ENCODE measurements at places on chromosomes 3 and 15.

- DNase-seq, result no peak
Observed at GRCh38 chr15:100715571-100716455, 113.4 kb downstream of the ASB7 start.

- no peak for DNase-seq
Observed at GRCh38 chr15:26686547-26687187, 86.2 kb downstream of the GABRB3 start.

DNA sequence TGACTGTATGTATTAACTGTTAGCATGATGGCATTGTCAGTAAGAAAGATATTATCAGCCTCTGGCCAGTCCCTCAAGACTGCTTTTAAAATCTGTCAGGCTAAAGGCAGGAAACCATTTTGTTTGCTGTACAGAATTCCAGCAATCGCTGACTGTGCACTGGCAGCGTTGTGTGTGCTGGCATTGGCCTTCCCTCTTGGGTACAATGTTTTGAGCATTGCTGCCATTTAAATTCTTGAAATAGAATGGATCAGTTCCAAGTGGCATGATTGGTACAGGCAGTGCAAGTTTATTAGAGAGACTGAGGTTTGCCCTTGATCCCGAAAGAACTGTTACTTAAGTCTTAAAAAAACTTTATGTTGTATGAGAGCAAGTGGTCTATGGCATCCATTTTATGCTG, 788.7 kb downstream of the OTOL1 start:
- no peak for DNase-seq

GRCh38 chr15:63006032-63006878, 36.3 kb upstream of the TPM1 start:
- DNase-seq, result no peak

DNA sequence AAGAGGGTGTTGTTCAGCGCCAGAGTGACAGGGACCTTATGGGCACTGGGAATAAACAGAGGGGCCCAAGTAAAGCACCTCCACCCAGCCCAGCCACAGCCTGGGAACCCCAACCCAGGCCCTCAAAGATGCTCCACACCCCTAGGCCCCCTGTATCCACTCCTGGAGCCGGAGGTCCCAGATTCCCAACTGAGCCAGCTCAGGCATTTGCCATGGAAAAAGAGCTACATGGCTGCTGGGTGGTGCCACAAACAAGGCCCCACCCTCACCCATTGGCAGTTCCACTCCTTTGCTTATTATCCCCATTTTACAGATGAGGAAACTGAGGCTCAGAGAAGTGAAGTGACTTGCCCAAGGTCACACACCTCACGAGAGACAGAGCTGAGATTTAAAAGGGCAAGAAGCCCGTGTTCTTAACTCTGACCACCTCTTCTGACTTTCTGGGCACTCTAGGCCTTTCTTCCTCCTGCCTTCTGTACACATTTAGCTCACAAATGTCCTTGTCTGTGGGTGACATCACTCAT, 16.9 kb downstream of the ANPEP start:
- DNase-seq, result no peak

DNA sequence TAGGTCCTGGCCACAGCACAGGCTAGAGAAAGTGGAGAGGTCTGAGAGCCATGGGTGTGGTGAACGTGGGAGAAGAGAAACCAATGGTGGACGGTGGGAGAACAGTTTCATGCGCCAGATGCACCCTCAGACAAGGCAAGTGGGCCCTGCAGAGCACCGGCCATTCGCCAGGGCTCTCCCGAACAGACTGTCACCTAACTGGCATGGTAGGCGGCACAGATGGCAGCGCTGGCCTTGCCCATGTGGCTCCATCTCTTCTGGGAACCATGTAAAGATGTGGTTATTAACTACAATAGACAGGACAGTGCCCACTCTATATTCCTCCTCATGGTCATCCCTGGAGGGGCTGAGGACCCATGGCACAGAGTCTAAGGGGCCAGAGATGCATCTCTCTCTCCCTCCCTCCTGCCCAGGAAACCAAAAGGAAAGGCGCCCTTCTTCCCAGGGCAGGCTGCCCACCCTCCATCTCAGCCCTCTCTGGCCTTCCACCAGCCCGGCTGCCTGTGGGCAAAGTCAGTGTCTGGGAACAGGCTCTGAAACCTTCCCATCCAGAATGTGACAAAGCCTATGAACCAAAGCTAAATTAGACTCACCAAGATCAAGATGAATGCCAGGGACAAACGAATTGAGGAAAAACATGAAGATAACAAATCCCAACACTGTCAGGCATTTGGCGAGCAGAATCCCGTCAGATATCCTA, 147.8 kb downstream of the OCA2 start:
- no peak for DNase-seq

- no peak for DNase-seq
Observed at GRCh38 chr15:79166311-79166955, 75.9 kb upstream of the RASGRF1 start.

DNA sequence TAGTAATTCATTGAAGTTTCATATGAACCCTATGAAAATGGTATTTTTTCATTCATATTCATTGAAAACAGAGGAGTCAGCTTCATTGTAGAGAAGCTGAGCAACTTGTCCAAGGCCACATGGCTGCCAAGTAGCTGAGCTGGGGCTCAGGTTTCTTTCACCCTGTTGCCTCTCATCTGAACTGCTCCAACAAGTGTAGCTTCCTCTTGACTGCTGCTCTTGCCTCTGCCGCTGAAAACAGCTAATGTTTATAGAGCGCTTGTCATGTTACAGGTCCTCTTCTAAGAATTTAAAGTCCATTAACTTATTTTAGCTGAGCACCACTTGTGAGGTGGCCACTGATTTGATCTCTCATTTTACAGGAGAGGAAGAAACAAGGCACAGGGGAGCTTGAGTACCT, 81.1 kb downstream of the PDCD6IP start:
- no peak for DNase-seq
